ENCODE measurements at places on chromosomes 3 and 15.

DNA sequence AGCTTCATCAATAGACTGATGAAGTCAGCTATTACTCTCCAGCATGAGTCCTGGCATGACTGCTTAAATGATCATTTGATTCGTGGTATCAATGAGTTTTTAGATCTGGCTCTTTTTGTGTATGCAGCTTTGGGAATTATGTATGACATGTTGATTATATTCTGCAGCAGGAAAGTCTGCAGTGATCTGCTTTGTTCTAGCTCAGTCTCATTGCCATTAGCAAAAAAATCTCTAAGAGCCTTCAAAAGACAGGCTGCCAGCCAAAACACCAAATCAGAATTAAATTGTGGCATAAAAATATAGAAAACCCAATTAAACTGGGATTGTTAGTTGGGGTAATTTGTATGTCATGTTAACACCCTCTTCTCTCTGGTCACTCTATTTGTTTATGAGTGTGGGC, 1021.0 kb upstream of the SEMA6D start:
- DNase-seq = no peak

- no peak for DNase-seq
These were observed 41.3 kb downstream of the GLDN start for GRCh38 chr15:51382787-51383186.

- no peak for DNase-seq
These were observed 890.7 kb upstream of the EPHA6 start for GRCh38 chr3:95923496-95924210.

DNA sequence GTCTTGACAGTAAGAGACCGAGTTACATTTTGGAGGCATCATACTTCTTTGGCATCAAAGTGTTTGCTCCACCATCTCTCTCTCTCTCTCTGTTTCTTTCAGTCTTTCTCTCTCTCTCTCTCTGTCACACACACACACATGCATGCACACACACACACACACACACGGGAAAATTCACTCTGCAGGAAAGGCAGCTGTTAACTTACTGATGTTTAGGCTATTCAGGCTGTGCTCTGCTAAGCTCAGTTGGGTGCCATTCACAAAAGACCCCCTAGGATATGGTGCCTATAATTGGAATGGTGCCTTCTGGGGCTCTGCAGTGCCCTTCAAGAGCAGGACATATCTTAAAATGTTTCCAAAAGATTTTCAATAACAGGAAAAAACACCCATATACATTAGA, 78.2 kb downstream of the KCNH8 start:
- DNase-seq = no peak

Measured in T follicular helper cell (primary cell).